ENCODE measurements at places on chromosomes 12 and 14.

DNA sequence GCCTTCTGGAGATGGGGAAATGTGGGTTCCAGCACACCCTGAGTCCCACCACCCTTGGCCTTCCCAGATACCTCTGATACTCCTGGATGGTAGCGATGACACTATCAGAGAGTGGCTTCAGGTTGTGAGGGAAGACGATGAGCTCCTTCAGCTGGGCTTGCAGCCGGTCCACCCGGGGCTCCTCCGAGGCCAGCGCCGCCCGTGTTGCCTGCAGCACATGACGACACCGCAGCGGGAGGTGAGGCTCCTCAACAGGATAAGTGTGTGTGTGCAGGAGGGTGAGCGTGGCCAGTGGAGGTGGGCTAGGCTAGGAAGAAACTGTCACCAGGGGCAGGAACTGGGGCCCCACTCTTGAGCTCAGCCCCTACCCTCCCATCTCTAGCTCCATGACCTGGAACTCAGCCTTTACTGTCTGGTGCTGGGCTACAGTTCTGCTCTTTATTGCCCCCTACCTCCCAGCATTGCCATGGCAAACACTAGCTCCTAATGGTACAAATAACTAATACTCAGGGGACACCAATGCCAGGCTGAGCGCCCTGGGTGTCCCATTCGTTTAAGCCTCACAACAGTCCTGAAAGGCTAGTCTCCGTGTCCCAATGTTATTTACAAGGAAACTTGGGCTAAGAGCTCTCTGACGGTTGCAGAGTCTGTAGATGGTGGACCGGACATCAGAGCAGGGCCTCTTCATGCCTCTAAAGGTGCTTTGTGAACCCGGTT lies 64.1 kb downstream of the SYNE3 start:
- no peak for DNase-seq

- DNase-seq: peak; percentile 26
Observed at GRCh38 chr12:114711689-114712152, 27.7 kb upstream of the TBX3 start.

DNA sequence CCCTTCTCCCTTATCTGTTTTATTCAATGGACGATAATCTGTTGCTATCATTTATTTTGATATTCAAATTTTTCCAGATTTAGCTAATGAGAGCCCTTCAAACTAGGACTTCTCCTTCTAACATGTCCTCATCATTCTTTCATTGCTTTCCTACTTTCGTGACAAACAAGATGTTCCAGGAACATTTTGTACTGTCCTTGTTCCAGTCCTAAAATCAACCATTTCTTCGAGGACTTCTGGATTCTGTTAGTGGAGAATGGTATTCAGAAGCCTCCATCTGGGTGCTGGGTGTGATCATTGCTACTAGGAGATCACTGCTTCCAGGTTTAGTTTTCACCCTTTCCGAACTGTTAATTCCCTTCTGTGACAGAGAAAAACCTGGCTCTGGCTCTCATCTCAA lies 29.5 kb upstream of the FBXO34 start:
- no peak for DNase-seq

GRCh38 chr12:6324936-6325750 lies 14.7 kb downstream of the PLEKHG6 start:
- no peak for DNase-seq

DNA sequence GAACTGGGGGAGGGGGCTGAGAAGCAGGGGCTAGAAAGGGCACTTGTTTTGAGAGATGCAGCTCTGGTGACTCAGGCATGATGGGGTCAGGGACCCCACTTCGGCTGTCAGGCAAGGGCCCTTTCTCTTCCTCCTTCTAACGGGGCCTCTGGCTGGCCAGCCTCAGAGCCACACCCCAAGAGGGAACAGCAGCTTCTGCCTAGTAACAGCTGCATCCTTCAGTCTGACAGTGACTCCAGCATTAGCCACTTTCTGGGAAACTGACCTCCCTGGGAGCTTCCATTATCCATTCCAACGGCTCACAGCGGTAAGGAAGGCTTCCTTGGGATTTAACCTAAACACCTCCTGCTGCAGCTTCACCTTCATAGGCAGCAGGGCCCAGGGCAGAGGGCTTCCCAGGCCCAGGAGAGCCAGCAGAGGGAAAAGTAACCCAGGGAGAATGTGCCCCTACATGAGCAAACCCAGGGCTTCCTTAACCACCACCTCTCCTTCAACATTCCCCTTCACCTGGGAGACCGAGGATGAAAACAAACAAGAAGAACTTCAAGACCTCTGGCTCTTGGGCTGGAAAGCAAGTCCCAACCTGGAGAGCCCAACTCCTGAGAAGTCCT lies 2.7 kb downstream of the NCKAP5L start:
- DNase-seq: peak; percentile 70

DNA sequence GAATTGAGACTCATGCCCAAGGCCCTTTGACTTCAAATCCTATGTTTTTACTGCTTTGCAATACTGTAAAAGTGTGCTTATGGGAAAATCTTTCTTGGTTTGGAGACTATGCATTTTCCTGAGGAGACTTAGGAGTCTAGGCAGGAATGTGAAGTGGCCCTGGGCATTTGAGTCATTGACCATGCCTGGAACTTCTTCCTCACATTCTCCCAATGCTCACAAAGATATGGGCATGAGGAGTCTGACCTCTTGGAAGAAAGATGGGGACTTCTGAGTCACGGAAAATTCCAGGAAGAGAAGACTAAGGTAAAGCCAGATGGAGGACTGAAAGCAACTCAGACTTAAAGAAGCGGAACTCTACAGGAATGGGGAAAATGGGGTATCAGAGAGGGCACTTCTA lies 38.2 kb upstream of the ZNF641 start:
- peak; percentile 54 for DNase-seq

DNA sequence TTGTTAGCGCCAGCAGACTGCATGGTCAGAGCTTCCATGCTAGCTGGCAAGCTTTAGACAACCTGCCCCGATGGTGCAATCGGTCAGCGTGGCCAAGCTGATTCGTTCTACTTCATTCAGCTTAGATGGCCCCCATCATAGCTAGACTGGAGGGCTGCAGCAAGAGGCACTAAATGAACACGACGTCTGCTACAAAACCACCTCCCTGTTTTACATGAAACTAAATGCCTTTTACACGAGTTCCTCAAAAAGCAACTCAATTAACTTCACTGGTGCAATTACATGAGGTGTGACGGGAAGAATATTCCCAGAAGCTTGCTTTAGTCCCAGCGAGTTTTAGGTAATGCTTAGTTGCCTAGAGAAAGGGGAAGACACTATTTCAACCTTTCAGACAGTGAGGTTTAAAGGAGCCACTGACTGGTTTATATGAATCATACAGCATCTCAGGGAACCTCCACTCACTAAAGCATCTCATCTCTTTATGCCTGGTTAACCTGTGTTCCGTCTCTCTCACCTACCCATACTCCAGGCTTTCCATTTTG lies 8.4 kb downstream of the NIN start:
- DNase-seq: no peak

DNA sequence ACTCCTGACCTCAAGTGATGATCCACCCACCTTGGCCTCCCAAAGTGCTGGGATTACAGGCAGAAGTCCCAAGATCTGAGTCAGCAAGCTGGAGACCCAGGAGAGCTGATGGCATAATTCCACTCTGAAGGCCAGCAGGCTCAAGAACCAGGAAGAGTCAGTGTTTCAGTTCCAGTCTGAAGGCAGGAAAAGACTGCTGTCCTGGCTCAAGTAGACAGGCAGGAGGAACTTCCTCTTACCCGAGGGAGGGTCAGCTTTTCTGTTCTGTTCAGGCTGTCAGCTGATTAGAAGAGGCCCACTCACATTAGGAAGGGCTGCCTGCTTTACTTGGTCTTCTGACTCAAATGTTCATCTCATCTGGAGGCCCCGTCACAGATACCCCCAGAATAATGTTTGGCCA lies 206.0 kb upstream of the MYL2 start:
- no peak for DNase-seq

DNA sequence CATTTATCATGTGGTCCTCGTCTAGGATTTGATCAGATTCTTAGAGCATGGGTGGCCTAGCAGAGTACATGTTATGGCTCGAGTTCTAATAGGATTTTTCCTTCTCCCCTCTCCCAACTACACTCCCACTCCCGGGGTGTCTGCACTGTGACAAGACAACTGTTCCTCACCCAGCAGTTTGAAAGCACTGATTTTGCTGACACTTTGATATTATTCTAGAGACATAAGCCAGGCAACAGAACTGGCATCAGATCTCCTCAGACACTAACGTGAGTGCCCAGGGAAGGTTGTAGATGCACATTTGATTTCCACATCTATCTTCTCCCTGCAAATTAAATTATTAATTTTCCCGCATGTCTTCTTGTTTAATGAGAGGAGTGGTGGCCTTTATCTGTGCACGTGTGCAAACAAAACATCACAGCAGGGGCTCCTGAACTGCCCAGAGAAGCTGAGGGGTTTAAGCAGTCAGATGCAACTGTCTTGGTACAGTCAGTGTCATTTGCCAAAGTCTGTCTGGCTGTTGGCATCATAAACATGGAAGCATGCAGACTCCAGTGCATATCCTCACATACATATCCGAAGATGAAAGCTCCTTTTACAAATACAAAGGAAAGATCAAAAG lies 491.8 kb downstream of the NPAS3 start:
- no peak for DNase-seq

GRCh38 chr12:53005215-53005985 lies 856 bp upstream of the EIF4B start:
- no peak for DNase-seq

DNA sequence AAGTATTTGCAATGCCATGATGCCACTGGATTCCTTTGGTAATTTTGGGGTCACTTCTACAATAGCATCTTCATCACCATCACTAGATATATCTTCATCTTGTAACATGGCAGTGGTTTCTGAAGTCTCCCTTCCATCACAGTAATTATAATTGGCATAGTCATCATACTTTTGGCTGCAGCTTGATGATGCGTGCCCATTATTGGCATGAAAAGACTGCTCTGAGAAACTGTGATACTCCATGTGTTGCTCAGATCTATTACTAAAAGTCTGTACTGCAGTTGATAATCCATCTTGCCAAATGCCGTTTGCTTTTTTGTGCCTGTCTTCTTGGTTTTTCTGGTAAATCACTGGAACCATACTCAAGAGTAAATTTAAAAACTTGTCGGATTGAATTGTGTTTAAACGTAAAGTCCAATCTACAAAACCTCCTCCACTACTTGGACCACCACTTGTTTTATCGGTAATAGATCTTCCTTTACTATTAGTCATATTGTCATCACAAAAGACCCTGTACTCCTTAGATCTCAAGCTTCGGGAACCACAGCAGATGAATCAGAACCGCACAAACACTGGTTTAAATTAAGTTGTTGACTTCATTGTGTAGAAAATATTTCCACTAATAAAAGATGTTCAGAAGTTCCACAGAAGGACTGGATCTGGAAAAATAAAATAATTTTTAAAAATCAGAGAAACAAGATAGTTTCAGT lies 29.9 kb downstream of the SLC41A2 start:
- no peak for DNase-seq

DNA sequence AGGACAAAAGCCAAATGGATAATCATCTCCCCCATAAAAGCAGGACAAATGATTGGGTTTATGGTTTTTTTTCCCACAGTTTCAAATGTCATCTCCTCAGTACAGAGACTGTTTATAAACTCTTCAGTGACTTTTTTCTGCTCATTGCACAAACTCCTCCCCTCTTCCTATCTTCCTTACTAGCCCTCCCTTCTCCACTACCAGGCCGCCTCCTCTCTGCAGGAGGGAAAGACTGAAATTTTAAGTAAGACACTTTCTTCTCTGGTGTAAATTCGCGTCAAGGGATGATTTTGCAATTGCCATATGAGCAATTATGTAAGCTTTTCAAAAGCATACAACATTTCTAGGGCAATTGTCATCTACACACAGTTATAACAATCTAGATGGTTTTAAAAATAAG lies 37.0 kb downstream of the BTG1 start:
- DNase-seq: no peak

DNA sequence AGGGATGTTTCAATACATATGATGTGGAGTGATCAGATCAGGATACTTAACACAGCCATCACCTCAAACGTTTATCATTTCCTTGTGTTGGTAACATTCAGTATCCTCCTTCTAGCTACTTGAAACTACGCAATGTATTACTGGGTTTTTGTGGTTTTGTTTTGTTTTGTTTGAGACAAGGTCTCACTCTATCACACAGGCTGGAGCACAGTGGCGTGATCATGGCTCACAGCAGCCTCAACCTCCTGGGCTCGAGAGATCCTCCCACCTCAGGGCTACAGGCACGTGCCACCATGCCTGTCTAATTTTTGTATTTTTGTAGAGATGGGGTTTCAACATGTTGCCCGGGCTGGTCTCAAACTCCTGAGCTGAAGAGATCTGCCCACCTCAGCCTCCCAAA lies 70.2 kb upstream of the BCL11B start:
- no peak for DNase-seq

- no peak for DNase-seq
Observed at GRCh38 chr12:77153706-77154105, 88.3 kb upstream of the E2F7 start.

- no peak for DNase-seq
Observed at GRCh38 chr12:49942921-49943624, 7.5 kb upstream of the AQP2 start.

- DNase-seq: no peak
Observed at GRCh38 chr12:15995801-15996200, 84.7 kb downstream of the DERA start.

DNA sequence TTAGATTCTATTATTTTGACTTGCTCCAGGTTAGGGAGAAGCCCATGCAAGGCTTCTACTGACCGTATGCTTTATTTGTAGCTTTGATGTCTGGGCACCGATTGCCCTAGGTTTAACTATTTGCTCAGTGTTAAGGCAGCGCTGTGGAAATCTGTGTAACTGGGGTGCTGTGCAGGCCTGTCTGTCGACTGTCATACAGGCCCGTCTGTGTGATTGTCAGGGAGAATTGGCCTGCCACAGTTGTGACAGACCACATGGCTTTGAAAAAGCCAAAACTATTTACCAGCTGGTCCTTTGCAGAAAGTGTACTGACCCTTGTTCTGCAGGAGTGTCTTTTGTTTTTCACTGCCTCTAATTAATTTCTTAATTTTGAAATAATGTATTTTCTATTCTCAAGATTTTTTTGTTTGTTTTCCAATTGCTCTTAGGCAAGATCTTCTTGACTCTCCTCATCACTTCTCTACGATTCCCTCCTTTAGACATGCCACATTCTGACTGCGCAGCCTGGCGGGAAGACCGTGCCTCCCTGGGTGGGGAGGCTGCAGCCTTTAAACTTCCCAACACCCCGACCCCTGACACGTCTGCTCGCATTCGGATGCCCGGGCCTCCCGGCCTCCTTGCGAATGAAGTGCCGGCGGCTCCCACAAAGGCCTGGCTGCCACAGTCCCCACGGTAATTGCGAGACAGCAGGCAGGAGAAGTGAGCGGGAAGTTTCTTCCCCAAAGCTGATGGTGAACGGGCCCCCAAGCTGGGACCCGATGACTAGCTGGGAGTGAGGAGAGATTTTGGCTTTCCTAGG lies 99.0 kb upstream of the EVL start:
- DNase-seq: no peak

- DNase-seq: no peak
Observed at GRCh38 chr12:1566449-1567135, 27.8 kb downstream of the FBXL14 start.

GRCh38 chr12:132761032-132761920 lies at the start of gene ANKLE2:
ANKLE2 (minus strand) TSS chr12:132761832; CDS start chr12:132761798, 34 bp downstream.
- no peak for DNase-seq
